ENCODE measurements at places on chromosomes 7 and 10.

- DNase-seq = no peak
Measured at GRCh38 chr10:10996966-10997620, 20.6 kb upstream of the CELF2 start.

GRCh38 chr7:45574416-45574668 lies 174 bp downstream of the ADCY1 start:
- no peak for DNase-seq

DNA sequence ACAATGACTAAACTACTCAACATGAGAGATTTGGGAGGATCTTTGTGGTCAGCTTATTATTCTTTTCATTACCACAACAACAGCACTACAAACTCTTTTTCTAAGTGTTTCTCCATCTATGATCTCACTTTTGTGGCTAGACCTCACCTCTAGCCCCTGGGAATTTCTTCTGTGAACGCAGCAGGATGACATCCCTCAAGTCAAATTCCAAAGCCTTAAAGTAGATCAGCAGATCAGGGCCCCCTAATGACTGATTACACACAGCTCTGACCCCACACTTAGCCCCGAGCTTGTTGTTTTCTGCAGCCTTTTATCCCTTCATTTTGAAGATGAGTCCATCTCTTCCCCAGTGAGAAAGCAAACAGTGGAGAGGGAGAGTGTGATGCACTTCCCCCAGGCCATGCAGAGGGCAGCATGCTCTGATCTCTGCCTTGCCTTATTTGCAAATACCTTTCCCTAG lies 27.3 kb downstream of the TFAM start:
- no peak for DNase-seq

DNA sequence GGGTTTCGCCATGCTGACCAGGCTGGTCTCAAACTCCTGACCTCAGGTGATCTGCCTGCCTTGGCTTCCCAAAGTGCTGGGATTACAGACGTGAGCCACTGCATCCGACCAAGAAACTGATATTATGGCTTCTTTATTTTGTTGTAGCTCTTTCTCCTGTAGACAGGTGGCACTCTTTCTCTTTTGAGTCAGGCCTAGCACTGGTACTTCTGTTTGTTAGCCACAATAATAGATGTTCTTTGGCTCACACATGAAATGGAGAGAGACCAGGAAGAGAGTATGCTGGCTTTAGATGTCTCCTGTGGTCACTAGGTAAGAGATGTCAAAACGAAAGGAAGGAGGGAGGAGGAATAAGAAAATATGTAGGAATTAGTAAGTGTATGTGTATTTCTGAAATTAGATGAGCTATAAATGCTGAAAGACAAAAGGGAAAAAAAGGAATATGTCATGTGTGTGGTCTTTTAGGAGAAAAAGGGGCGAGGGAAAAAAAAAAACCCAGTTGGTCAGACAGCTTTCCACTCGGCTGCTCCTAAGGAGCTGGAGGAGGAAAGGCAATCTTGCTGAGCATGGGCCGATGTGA lies 78.7 kb downstream of the CLEC2L start:
- DNase-seq = no peak

- no peak for DNase-seq
Measured at GRCh38 chr7:112982441-112983063, 104.1 kb downstream of the GPR85 start.

GRCh38 chr10:69826789-69827554 lies 25.3 kb downstream of the COL13A1 start:
- DNase-seq = no peak

DNA sequence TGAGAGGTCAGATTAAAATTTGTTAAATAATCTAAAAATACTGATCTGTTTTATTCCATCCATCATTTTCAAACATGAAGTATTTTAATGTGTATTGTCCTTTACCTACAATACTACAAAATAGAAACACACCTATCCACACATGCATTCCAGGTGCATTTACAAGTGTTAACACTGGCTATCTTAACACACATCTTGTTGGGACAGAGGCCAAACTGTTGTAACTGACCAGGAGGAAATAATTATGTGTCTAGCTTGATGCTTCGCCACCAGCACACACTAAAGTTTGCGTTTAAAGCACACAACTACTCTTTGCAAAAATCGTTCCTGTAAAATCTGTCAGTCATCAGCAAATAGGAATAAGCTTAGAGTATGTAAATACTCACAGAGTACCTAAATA lies 2.8 kb downstream of the PANK1 start:
- no peak for DNase-seq

- DNase-seq = no peak
Measured at GRCh38 chr10:92239600-92240288, 51.1 kb downstream of the CPEB3 start.

DNA sequence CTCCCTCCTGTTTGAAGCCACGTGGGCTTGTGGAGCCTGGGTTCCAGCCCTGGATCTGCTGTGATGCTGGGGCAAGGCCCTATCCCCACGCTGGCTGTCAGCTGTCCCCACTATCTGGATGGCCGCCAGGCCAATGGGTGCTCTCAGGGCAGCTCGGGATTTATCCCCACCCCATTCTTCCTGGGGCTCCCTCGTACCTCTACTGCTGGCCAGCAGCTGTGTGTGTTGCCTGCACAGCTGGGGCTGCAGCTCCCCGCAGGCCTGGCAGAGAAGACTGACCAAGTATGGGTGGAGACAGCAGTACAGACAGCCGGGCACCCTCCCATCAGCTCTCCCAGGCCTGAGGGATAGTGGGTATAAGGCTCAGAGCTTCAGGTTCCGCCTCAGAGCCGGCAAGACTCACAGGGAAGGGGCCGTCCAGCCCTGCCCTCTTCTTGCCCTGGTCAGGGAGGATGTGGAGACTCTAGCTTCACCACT lies 13.6 kb downstream of the CLIP2 start:
- DNase-seq = no peak

DNA sequence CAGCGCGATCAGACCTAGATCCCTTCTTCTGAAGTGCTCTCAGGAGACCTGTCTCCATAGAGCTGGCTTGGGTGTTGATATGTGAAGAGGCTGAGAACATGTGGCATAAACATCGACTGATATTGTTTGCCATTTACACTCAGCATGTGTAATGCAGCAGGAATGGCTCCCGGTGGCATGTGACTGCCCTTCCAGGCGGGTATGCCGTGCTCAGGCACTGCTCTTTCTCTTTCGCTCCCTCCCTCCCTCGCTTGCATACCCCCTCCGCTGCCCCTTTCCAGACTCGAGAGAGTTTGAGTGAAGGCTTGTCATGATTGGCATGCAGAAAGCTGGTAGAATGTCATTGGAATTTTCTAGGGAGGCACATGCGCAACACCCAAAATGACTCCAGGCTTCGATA lies 107.3 kb upstream of the PDCD4 start:
- DNase-seq = no peak

GRCh38 chr7:53446170-53446569 lies 410.7 kb downstream of the POM121L12 start:
- no peak for DNase-seq

DNA sequence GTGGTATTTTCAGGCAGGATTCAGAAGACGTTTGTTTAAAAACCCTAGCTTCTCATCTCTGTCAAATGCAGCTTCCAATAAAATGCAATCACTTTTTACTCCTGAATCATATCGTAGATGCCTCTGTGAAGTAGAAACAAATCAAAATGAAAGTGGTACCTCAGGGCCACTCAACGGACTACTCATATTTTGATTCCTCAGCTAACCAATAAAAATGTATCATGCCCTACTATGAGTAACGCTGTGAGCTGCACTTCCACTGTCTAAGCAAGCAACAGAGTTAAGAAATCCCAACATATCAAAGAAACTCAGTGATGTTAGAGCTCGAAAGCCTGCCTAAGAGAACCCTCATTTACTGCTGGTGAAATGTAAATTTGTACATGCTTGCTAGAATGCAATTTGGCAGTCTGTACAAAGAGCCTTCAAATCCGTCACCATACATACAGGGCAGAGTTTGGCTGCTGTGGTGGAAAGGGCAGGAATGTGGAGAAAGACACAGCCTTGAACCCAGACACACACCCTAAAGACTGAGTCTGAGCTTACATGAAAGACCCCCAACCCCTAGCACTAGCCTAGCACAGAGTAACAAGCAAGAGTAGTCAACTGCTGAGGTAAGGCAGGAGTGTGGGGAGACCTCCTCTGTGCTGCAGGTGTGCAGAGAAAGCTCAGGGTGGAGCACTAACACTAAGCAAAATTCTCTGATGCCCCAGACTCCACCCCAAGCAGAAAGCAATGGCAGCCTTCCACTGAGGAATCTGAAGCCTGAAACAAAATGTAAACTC lies 151.5 kb downstream of the ANK3 start:
- no peak for DNase-seq

DNA sequence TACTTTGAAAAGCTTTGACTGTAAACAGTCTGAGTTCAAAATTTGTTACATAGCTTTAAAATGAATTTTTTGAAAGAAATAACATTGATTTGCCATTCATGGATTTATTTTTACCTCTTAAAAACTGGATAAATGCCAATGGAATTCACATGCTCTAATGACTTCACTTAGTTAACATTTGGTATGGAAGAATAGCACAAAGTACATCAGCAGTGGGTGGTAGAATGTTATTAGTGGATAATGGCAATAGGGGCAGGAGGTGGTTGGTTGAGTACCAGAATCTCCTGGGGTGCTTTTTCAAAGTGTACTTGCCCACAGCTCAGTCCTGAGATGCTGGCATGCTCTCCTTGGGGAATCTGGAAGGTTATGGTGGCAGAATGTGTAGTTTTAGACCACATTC lies 4.7 kb downstream of the PPP1R9A start:
- DNase-seq = no peak
